ENCODE measurements at places on chromosomes 1 and 21. TPM values are rescaled to one million over a fixed set of nuclear protein-coding genes. Genes with fewer than 3 reads are reported as not detected.

DNA sequence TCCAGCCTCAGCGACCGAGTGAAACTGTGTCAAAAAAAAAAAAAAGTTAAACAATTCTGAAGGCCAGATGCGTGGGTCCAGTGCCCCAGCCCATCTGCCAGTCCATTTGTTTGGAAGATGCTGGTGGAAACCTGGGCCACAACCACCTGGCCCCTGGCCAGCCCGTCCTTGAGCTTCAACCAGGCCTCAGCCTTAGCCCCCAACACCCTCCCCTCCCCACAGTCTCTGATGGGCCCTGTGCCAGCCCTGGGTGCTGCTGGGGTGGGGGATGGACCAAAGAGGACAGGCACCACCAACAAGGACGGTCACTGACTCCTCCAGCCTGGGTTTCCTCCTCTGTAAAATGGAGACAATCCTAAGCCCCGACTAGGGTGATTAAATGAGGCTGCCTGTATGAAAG lies 19.6 kb upstream of the PLEKHG5 start:
- no peak for DNase-seq

GPR37L1 gene
- 1.1 TPM for total RNA-seq

DNA sequence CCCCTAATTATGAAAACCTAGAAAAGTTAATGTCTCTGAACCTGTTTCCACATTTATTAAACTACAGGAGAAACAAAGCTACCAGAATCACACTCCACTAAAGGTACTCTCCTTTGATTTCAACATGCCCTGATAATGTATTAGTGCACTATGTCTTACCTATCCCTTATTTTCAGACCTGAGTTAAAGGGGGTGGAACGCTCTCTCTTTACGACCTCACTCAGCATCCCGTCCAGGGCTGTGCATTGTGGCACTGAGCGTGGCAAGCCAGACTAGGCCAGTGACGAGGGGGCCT lies 678 bp downstream of the LSM10 start:
- no peak for DNase-seq

SPRR2G gene
- total RNA-seq, result not detected

DNA sequence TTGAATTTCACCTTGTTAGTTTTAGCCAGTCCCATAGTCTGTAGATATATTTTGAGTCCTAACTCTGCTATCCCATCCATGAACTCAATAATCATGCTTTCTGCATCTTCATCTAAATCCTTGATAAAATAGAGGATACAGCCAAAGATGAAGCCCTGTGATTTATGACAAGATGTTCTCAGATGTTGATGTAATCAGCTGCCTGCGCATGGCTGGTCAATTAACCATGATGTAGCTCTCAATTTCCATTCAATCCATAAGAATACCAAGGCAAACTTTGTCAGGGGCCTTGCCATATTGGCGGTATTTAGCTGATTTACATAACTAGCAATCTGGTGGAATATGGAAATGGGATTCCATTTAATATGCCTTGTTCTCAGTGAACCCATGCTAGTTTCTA lies 183.2 kb downstream of the TNR start:
- no peak for DNase-seq

LAD1 gene
- total RNA-seq, result not detected

DNA sequence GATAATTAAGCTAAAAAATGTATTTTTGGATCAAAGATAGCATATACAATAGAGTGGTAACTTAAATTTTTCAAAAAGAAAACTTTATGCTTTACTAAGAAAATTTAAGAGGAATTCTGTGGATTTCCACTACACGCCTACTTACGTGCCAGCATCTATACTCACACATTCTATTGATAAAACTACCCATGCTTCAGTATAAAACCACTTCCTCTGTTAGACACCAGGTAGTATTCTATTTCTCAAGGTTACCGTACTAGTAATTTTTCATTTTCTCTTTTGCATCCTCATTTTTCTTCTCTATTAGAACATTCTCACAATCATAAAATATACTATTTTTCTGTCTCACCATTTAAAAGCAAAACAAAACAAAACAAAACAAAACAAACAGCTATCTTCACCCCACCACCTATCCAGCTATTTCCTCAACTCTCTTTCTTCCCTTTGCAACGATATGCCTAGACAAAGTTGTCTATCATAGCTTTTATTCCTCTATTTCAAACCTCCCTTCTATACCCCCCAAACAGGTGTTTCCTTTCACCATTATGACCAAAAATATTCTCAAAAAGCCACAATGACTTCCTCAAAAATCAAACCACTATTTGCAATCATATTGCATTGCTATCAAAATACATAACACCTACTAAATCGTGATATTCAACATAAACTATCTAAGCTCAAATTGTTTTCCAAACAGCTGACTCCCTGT lies 1652.0 kb downstream of the MRPL39 start:
- DNase-seq, result no peak

GRCh38 chr1:48773133-48773532 lies 3.6 kb downstream of the BEND5 start:
- DNase-seq, result no peak
